Hematopoietic multipotent progenitor cell treated with erythropoietin and hydrocortisone succinate and interleukin-3 and kit ligand, for 17 days (in vitro differentiated cells): ENCODE measurements at places on chromosomes 3 and 15.

- no peak for DNase-seq
These were observed 18.8 kb downstream of the B4GALT4 start for GRCh38 chr3:119221779-119222320.

DNA sequence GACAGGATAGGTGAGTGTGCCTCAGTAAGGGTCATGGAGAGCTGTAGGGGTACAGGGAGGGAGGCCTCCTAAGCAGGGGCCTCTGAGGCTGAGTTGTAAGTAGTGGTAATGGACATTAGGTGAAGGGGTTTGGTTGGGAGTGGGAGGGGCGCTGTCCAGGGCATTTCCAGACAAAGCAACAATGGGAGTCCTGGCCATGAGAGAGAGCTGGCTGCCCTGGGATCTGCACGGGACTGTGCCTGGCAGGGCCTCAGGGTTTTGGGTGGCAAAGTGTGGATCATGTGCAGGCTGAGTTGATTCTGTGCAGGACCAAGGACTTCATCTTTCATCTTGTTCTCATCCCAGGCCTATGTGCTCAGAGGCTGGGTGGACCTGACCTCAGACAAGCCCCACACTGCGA is 4.6 kb downstream of the TTC21A start:
- no peak for DNase-seq

DNA sequence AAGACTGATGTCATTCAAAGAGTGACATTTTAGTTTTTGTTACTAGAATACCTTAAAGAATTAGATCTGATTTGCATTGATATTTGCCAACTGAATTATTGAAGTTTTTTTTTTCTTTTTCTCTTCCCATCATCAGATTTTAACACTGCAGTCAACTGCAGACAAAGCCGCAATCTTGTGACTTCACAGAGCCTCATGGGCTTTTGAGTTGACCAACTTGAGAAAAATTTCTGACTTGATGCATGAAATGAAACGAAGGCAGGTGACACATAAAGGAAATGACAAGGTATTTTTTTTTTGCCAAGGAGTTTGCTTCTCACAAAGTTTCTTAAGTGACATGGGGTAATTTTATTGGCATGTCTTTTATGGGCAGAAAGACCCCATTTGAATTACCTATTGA is 383.7 kb downstream of the GAP43 start:
- no peak for DNase-seq

- DNase-seq, result no peak
These were observed 8.4 kb upstream of the RTP1 start for GRCh38 chr3:187188931-187189330.

DNA sequence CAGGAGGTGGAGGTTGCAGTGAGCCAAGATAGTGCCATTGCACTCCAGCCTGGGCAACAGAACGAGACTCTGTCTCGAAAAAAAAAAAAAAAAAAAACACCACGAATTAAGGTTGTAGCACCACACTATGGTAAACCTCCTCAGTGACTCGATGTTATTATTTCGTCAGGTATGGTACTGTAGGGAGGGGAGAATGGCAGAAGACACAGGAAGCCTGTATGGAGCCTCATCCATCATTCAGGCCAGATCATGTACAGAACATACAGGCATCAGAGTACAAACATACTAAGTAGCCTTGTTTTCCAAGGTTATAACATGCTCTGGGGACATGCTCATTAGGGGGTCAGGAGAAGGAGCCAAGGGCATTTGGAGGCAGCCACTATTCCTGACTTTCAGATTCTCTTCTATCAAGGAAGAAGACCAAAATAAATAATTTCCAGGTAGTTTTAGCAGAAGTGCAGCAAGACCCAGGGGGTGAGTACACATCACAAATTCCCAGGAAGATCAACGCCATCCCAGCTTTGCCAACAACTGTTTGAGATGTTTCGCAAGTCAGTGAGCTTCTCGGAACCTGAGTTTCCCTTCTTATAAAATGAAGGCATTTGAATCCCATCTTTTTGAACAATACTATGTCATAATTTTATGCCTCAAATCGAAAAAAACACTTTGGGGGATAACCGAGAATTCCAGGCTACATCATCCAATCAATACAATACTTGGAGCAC is 79.8 kb downstream of the FOXP1 start:
- peak; percentile 69 for DNase-seq

DNA sequence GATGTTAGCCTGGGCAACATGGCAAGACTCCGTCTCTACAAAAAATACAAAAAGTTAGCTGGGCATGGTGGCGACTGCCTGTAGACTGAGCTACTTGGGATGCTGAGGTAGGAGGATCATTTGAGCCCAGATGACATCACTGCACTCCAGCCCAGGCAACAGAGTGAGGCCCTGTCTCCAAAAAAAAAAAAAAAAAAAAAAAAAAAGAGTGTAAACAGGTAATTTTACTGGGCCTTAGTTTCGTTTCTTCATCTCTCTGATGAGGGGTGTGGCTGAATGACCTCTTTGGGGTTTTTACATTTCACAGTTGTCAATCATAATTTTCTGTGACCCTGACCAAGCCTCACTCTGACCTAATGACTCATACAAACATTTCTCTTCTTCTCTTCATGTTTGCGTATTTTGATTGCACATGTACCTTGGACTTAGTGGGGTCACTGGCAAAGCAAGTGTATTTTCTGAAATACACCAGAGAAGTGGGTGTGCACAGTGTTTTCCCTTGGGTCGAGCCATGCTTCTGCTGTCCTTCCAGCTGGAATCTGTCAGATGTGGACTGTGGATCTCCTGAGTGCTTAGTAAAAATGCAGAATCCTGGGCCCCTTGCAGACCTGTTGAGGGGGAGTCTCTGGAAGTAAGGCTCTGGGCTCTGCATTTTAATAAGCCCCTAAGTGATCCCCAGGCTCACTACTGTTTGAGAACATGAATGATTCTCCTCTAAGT is 140.5 kb downstream of the FNDC3B start:
- no peak for DNase-seq

DNA sequence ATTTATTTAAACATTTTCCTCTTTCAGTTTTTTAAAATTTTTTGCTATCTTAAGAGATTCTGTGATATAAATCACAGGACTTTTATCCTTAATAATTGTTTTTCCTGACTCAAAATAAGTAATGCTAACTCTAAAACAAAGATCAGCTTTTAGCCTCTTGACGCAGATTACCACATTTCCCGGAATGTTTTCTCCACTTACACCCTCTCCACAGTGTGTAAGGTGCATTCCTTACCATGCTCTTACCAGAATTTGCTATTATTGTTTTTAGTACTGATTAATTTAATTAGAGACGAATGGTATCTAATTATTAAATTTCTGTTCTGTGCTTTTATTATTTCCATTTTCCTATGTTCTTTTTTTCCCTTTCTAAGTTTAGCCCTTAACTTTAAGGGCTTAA is 34.8 kb downstream of the GUCA1C start:
- DNase-seq, result no peak

GRCh38 chr3:126654571-126655383 is at the start of gene TXNRD3:
Gene TXNRD3 (minus strand): TSS chr3:126655124.
- no peak for DNase-seq
